Fibroblast of gingiva (primary cell): ENCODE measurements at places on chromosomes 7 and 10.

GRCh38 chr7:152086513-152086912 is 61.0 kb downstream of the GALNT11 start:
- no peak for DNase-seq

- DNase-seq: no peak
These were observed 263.3 kb upstream of the KLF6 start for GRCh38 chr10:4048236-4048864.

DNA sequence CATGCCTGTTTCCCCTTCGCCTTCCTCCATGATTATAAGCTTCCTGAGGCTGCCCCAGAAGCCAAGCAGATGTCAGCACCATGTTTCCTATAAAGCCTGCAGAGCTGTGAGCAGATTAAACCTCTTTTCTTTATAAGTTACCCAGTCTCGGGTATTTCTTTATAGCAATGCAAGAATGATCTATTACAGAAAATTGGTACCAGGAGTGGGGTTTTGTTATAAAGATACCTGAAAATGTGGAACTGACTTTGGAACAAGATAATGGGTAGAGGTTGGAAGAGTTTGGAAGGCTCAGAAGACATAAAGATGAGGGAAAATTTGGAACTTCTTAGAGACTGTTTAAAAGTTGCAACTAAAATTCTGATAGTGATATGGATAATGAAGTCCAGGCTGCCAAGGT is 4.8 kb upstream of the RSU1 start:
- no peak for DNase-seq

DNA sequence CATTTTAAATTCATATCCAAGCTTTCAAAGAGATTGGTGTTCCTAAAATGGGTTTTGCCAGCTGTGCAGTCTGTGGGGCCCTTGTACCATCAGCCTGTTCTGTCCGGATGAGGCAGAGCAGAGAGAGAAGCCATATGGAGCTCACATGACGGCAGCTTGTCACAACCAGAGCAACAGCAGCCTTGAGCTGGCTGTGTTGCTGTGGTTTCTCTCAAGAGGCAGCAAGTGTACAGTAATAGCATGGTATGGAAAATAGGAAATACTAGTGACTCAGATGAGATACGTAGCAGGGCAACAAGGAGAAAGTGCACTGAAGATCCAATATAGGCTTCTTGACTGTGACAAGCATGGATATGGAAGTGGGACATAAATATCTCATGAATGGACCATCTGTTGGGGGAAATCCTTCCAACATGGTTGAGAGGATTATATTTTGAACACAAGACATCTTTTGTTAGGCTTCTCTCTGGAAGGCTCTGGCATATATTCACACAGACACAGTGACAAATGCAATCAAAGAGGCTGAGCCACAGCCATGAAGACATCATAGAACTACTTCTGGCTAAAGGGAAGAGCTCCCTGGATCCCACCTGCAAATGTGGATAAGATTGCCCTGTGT is 251.0 kb upstream of the TAC1 start:
- DNase-seq: no peak

GRCh38 chr10:46263831-46264268 is 22.9 kb upstream of the ANTXRL start:
- no peak for DNase-seq

- DNase-seq: peak; percentile 49
These were observed 8.4 kb upstream of the INMT start for GRCh38 chr7:30743371-30744074.

GRCh38 chr10:17915181-17915580 is 36.5 kb upstream of the SLC39A12 start:
- DNase-seq: no peak

- no peak for DNase-seq
These were observed 154.4 kb downstream of the CUBN start for GRCh38 chr10:16975188-16975587.

- peak; percentile 91 for DNase-seq
These were observed 77.0 kb upstream of the FAM20C start for GRCh38 chr7:115274-115911.

DNA sequence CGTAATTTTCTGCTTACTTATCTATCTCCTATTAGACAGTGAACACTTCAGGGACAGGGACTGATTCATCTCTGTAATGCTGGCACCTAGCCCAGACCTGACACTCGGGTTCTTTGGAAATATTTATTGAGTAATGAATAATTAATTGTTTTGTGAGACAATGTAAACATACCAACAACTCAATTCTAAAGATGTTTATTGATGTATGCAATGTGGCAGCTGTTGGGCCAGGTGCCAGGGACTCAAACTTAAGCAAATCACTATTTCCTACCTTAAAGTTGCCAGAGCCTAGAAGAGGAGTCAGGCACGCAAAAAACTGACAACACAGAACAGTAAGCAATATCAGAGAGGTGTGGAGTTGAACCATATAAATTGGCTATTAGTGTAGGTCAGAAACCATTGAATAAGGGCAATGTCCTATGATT is 63.6 kb upstream of the BMPER start:
- peak; percentile 43 for DNase-seq

- no peak for DNase-seq
These were observed 6.8 kb upstream of the C10orf120 start for GRCh38 chr10:122706467-122706866.

GRCh38 chr10:91843083-91843482 is 44.9 kb downstream of the TNKS2 start:
- DNase-seq: no peak

GRCh38 chr7:40297741-40298311 is 163.0 kb downstream of the SUGCT start:
- DNase-seq: peak; percentile 58

GRCh38 chr7:45163692-45164052 is 6.1 kb downstream of the RAMP3 start:
- DNase-seq: no peak

DNA sequence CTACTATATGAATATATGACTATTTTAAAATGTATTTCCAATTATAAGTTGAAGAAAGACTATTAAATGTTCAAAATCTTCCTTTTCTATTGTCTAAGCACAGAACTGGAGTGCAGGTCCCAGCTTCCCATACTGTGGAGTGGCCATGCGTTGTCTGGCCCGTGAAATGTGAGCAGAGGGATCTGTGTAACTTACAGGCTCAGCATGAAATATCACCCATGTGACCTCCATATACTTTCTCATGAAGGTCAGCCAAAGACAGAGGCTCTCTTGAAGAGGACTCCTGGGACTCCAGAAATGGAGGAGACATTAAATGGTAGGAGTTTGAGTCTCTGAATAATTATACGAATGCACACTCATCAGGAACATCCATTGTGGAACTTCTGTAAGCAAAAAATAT is 92.4 kb upstream of the CAV2 start:
- DNase-seq: no peak

DNA sequence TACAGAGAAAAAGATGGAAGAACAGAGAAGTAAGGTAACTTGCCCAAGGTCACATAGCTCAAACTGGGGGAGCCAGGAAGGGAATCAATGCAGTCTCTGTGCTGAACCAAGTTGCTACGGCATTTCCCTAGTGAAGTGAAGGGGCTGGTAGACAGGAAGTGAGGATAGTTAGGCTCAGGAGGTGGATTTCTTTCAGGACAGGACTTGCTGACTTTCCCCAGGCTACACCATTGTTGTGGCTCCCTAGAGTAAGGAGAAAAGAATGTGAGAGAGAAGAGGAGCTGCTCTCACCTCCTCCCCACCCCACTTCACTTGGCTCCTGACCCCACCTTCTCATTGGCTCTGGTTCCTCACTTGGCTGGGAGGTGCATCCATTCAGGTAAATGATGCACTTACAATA is 316.9 kb downstream of the INHBA start:
- no peak for DNase-seq

- DNase-seq: no peak
These were observed 1.7 kb downstream of the ARF5 start for GRCh38 chr7:127589896-127590295.

GRCh38 chr10:124447751-124448466 is 1.9 kb downstream of the NKX1-2 start:
- no peak for DNase-seq

GRCh38 chr7:101058355-101058754 is 26.9 kb upstream of the TRIM56 start:
- DNase-seq: peak; percentile 36

- DNase-seq: no peak
These were observed 412.8 kb upstream of the MTPN start for GRCh38 chr7:136389933-136390332.

GRCh38 chr10:69213591-69214311 is 6.4 kb upstream of the HKDC1 start:
- no peak for DNase-seq

DNA sequence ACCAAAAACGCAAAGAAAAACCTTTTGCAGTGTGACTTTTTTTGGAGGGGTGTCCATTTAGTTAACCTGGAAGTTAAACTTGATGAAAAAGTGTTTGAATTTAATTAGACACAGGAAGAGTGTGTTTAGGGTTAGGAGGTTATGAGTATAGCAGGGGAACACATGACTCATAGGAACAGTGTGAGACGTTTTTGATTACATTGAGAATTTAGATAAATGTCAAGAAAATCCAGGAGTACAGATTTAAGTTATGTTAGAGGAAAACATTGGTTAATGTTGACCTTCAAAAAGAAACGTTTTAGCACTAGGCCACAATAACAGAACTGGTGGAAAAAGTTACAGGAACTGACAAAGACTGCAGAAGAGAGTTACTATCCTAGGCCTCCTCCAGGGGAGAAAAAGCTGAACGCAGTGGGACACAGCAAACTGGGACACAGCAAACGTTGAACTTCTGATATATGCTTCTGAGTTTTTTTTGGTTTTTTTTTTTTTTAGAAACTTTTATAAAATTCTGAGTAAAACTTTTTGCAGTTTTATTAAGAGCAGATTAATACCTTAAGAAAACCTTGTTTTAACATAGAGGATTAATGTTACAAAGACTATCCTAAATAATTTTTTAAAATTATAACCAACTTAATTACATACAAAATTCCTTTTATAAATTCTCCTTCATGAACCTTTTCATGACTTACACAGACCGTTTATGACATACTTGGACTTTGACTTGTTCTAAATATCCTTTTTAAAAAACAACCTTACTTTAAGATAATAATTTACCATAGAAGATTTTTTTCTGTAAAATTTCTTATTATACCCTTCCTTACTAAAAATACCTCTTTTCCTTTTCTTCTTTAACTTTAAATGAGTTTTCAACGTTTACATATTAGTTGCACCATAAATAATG is 22.2 kb downstream of the LANCL2 start:
- DNase-seq: no peak

DNA sequence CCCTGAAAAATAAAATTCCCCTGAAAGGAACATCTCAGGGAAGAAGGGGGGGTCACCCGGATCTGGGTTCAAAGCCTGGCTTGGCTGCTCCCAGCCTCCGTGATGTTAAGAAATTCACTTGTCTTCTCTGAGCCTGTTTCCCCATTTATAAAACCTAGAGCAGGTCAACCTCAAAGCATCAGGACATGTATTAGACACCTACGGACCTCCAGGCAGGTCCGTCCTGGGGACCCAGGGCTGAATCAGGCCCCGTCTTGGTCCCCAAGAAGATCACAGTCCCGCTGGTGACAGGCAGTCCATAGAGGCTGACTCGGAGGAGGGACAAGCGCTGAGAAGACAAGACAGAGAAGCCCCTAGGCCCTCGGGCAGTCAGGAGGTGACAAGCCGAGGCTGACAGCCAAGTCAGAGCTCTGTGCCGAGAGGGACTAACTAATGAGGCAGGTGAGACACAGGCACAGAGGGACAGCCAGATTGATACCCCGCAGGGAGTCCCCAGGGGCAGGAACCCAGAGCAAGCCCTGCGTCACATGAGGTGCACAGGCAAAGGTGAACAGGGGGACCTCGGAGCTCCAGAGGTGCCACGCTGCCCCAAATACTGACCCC is 2.9 kb downstream of the MYL10 start:
- no peak for DNase-seq

GRCh38 chr7:101684983-101685330 is 55.9 kb upstream of the MYL10 start:
- no peak for DNase-seq

GRCh38 chr10:58518775-58519174 is 6.1 kb downstream of the BICC1 start:
- no peak for DNase-seq

GRCh38 chr7:139651308-139651707 is 126.5 kb downstream of the HIPK2 start:
- DNase-seq: no peak

DNA sequence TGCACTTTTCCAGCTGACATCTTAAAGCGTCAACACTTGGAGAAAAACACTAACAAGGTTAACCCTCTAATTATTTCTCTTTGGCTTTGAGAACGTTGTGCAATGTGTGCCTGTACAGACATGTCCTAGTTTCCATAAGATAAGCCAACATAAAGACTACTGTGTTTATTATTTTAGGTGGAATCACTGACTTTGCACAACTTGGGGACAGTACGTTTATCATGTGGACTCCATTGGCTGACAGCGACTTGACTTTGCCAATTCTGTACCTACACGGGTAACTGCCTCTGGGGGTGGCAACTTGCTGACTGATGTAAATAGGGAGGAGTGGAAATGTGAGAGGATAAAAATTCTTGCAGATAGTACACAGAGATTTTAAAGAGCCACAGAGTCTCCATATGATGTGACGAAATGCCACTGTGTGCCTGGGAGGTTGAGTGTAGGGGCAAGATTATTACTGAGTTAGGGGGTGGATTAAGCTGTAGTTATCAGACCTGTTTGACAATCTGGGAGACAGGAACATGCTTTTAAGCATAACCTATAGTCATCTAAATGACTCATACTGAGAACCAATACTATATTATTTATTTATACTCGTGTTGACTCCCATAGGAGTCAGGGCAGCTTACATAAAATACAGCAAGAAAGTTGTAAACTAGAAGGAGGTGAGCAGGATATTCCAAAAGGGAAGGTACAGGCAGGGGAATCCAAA is 21.0 kb downstream of the SLC13A4 start:
- DNase-seq: peak; percentile 54

DNA sequence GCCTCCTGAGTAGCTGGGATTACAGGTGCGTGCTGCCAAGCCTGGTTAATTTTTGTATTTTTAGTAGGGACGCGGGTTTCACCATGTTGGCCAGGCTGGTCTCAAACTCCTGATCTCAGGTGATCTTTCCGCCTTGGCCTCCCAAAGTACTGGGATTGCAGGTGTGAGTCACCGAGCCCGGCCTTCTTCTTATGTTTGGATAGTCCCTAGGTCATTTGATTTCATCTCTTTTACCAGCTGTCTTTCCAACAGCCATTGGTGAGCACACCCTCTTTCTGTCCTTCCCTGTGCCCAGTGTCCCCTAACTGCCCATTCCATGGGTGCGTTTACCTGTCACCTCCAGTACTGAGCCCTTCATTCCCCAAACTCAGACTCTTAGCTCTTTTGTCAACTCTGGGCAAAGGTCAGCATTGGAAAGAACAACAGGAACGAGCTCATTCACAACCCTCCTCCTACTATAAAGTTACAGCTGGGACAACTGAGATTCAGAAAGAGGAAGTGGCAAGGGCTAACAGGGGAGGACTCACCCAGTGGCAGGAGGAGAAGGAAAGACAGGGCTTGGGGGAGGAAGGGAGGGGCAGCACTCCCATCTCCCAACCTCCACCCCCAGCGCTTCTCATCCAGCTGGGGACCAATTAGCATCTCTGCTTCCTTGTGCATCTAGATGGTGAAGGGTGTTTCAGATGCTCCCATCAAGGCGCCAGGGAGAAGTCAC is 5.6 kb downstream of the SSC4D start:
- no peak for DNase-seq

GRCh38 chr7:106400923-106401322 is 116.1 kb upstream of the NAMPT start:
- no peak for DNase-seq

GRCh38 chr7:5439209-5439571 is 15.6 kb upstream of the TNRC18 start:
- DNase-seq: no peak
